AG08396 (cell line): ENCODE measurements at places on chromosomes 11 and 22.

- peak; percentile 58 for DNase-seq
These were observed 8.0 kb downstream of the NUMA1 start for GRCh38 chr11:72072348-72072747.

GRCh38 chr11:66365166-66365565 lies 6.4 kb downstream of the SLC29A2 start:
- DNase-seq = no peak

DNA sequence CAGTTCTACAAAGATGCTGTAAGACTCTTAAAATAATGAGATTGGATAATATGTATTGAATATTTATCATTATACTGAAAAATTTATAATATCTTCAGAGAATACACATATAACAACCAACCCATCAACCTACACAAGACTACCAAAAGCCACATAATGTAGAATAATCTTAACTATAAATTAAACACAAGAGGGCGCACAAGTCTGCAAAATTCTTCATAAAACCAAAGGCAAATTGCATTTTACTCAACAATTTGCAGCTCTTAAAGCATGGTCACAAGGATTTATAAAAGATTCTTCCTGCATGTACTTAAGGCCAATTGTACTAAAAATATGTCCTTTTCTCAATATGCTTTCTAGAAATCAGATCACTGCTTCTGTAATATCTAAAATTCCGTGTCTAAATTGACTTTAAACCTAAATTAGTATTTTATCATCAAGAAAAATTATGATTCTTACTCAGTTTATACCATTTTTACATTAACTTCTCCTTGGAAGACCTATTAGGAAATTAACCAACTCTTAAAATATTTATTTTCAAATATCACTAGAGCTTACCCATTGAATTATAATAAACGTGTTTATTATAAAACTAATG lies 79.0 kb downstream of the TTC28 start:
- peak; percentile 18 for DNase-seq

- no peak for DNase-seq
These were observed 413.2 kb downstream of the CTTN start for GRCh38 chr11:70811483-70811882.

DNA sequence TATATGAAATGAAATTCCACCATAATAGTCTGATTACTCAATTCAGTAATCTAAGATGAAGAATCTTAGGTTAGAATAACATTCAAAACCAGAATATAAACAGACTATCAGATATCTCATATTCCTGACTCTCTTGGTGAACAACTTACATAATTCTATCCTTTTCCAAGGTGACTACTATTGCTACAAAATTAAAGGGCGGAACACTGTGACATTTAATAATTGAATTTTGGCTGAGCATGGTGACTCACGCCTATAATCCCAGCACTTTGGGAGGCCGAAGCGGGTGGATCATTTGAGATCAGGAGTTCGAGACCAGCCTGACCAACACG lies 34.4 kb downstream of the RDX start:
- no peak for DNase-seq

DNA sequence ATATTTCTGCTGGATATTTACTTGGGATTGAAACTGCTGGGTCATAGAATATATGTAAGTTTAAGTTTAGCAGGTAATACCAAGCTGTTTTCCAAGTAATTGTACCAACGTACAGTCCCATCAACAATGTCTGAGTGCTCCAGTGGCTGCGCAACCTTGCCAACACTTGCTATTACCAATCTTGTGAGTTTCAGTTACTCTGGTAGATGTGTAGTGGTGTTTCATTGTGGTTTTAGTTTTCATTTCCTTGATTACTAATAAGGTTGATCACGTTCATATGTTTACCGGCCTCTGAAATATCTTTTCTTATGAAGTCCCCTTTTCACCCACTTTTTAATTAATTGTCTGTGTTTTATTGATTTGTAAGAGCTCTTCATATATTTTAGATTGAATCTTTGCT lies 370.6 kb upstream of the CADM1 start:
- no peak for DNase-seq

GRCh38 chr11:78812513-78813293 lies 238.0 kb upstream of the NARS2 start:
- no peak for DNase-seq

DNA sequence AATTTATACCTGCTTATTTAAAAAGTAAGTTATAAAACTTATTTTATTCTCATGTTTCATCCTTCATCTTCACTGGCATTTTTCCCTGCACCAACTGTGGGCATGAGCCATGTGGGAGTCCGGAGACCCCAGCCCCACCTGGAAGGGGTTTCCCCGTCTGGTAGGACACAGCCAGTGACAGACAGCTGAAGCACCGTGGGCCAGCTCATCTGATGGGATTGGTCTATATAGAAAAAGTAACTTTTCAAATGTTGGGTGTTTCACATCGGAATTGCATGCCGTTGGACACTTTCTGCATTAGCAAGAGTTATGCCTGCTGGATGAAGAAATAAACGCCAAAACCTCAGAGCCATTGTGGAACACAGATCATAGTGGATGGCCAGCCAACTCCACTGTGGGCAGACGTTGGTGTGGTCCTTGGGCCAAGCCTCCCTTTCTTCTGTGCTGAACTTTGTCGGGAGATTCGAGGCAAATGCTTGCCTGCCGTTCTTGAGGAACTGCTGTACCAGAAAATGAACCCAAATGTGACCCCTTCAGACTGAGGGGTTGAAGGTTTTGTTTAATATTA lies 1329.3 kb downstream of the TBC1D22A start:
- no peak for DNase-seq

- DNase-seq = peak; percentile 72
These were observed 45.0 kb upstream of the APOA1 start for GRCh38 chr11:116882386-116882785.

- DNase-seq = no peak
These were observed 117.0 kb downstream of the SLC1A2 start for GRCh38 chr11:35302398-35302797.

DNA sequence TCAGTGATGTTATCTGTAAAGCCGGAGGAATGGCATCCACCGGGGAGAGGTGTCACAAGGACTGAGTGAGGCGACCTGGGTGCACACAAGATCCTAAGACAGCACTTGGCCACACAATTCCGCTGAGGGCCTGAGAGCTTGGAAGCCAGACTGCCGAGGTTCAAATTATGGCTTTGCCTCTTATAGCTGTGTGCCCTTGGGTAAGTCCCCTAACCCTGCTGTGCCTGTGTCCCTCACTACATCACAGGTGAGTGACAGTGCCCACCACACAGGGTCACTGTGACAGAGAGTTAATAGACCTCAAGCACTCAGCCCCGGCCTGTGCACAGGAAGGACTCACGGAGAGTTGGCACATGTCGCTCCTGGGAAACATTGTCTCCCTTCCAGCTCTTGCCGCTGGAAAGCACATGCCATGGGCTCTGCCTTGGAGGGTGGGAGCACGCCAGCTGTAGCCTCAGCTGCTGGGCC lies 592 bp downstream of the RHOD start:
- DNase-seq = no peak

DNA sequence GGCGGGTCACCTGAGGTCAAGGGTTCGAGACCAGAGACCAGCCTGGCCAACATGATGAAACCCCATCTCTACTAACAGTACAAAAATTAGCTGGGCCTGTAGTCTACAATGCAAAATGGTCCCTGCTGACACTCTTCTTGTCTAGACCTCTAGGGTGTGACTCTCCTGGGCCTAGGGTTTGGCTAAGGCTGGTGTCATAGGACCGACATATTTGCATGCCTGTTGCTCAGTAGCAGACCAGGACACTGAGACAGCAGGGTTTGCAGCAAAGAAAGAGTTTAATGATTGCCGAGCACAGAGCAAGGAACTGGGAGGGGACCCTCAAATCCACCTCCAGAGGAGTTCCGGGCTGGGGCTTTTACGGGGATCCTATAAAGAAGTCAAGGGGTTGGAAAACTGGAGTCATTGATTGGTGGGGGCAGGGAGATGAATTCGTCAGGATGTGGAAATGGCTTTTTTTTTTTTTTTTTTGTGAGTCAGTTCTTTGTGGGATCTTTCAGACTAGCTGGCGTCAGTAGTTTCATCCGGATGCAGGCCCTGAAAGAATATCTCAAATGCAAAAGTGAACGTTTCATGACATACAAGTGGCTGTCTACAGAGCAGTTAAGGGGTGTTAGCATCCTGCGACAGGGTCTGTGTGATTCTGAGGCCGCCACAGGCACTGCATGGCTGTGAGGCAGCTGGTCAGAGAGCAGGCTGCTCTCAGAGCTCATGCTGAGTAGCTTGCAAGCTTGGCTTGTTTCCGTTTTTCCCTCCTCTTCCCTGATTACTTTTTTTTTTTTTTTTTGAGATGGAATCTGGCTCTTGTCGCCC lies 27.2 kb upstream of the A4GALT start:
- DNase-seq = peak; percentile 73

DNA sequence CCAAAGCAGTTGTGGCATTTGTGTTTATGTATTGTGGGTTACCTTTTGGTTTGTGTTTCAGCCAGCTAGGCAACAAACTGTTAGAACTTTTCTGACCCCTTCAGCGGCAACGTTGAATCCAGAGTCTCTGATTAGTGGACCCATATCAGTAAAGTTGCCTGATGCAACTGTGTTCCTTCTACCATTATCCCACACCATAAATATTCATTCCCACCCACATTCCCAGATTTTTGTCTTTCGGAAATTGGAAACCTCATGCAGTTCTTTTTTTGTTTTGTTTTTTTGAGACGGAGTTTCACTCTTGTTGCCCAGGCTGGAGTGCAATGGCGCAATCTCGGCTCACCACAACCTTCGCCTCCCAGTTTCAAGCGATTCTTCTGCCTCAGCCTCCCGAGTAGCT lies 30.7 kb upstream of the RBX1 start:
- no peak for DNase-seq

DNA sequence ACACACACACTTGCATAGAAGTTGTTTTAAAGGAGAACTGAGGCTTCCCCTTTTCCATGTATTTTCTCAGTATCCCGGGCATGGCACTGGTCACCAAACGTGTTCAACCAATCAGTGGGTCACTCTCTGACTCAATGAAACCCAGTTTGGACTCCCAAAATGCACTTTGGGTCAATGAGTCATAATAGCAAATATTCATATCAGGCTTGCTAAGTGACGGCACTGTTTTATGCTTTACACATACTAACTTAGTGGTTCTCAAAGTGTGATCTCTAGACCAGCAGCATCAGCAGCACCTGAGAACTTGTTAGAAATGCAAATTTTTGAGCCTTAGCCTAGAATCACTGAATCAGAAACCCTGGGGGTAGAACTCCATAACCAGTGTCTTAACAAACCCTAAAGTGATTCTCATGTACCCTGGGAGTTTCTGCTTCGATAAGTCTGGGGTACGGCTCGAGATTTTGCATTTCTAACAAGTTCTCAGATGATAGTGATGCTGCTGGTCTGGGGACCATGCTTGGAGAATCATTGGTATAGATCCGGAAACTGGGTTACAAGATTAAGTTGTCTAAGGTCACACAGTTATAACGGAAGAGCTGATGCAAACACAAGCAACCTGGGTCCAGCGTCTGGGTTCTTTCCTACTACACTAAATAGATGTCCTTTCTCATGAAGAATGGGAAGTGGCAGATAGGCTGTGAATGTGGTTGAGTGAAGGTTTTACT lies 35.6 kb downstream of the ETS1 start:
- no peak for DNase-seq

DNA sequence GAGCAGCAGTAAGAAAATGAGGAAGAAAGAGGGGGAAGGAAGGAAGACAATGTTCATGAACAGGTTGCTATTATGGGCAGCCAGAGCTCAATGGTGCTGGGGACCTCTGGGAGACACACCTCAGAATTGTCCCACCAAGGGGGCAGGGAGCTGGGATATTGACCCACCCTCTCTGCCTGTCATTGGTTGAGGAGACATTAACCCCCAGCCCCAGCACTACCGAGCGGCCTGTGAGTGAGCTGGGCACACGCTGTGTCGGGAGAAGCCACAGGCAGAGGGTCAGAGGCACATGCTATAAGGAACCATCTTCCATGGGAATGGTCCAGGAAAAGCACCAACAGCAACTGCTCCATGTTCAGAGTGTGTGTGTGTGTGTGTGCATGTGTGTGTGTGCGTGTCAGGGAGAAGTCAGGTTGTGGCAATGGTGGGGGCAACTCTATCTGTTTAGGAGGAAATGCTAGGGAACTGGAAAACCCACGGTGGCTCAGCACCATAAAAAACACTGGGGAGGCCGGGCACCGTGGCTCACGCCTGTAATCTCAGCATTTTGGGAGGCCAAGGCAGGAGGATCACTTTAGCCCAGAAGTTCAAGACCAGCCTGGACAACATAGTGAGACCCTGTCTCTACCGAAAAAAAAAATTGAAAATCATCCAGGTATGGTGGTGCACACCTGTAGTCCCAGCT lies 49.2 kb downstream of the CD6 start:
- DNase-seq = no peak

- DNase-seq = no peak
These were observed 416.5 kb downstream of the GUCY1A2 start for GRCh38 chr11:106601684-106602297.

GRCh38 chr11:63564056-63564774 lies 1.0 kb upstream of the PLAAT2 start:
- DNase-seq = no peak

GRCh38 chr11:96197103-96197502 lies 145.9 kb downstream of the MAML2 start:
- no peak for DNase-seq

DNA sequence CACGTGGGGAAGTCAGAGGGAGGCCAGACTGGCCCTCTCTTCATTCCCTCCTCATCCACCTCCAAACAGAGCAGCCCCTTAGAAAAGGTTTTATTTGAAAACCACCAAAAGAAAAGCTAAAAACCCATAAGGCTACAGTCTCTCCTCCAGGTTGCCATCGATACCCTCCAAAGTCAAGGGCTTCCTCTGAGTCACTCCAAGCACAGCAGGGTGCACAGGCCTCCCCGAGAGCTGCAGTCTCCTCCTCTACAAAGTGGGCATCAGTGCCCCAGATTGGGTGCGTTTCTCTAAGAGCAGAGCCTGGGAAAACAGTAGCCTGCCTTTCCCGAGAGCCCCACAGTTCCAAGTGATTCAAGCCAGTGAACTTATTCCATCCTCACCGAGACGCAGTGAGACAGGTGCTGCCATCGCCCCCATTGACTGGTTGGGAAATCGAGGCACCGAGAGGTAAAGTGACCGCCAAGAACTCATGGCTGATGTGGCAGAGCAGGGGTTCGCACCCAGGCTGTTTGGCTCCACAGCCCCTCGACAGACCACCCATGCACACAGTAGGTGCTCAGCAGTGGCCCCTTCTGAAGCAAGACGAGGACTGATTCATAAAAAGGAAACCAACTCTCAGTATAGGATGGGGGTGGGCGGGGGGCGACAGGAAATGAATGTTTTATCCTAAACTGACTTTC lies 91.7 kb upstream of the SHISAL1 start:
- no peak for DNase-seq

DNA sequence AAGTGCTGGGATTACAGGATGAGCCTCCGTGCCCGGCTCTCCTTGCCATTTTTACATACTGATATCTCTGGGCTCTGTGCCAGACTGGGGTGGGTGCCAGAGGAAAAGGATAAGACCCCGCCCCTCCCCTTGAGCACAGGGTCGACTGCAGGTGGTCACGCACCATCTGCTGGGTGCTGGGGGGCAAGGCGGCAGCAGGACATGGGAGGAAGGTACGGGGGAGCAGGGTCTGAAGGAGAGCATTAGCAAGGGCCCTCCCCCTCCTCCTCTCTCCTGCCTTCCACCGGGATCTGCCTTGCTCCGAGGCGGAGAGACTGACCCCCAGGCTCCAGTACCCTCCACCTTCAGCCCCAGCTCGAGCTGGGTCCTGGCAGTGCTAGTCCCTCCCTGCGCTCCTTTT lies 9.7 kb upstream of the PGA3 start:
- DNase-seq = no peak

- peak; percentile 47 for DNase-seq
These were observed 12.5 kb upstream of the MRPL16 start for GRCh38 chr11:59822989-59823566.

- no peak for DNase-seq
These were observed 30.2 kb upstream of the LINC01488 start for GRCh38 chr11:69451289-69451688.
